ENCODE measurements at places on chromosomes 16 and 17.

DNA sequence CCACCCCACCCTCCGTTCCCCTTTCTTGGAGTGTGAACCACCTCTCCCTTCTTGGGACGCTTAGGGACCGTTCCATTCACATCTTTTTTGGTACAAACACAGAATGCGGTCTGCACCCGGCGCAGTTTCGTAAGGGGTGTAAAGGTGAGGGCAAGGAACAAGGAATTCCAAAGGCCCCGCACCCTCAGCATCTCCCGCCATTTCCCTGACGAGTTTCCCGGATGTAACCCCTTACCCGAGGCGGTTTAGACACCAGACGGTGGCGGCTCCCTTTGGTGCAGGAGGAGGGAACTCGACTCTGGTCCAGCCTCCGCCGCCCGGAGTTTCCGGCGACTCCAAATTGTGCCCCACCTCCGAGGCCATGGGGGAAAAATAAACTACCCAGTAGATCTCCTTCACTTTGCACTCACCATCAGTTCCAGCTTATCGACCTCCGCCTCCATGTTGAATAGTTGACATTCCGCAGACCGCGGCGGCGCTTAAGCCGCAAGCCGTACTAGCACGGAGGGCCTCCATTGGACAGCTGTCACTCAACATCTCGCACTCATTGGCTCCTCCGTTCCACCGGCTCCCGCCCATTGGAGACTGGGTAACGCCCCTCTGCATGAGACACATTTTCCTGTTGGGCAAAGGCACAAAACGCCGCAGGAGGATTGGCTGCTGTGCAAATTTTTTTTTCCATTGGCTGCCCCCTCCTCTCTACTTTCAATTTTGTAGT is at the start of gene SKA2:
Gene SKA2, minus strand, starts transcription at position 466 of the 718 bp plus-strand sequence. Its CDS starts 23 bp downstream, at position 443.
- no peak for DNase-seq

- no peak for DNase-seq
Observed at GRCh38 chr16:27492588-27492979, 57.1 kb downstream of the GTF3C1 start.

DNA sequence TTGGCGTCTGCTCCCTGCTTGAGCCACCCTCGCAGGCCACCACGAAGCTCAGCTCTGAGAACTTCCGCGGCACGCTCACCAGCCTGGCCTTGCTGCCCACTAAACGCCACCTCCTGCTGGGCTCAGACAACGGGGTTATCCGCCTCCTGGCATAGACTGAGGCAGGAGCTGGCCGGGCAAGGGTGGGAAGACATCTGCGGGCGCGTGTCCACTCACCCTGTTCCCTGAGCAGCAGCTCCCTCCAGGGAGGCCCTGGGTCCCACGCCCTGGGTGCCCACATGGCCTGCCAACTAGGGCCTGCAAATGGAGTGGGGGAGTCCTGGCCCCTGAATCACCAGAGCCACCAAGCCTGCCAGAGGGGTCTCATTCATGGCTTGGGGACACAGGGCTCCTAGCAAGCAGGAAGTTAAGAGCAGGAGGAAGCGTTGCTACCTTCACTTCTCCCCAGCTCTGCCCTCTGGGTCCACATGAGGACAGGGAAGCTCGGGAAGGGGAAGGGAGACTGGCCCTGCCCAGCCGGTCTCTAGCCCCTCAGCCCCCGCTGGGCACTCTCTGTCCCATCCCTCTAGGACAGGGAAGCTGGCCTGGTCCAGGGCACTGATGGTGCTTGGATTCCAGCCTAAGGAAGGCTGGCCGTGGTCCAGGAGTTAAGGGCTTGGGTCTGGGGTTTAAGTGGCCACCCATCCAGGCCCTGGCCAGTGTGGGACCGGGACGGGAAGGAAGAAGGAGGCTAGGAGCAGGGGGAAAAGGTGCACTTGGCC is 5.0 kb upstream of the SERPINF2 start:
- no peak for DNase-seq

- DNase-seq, result peak; percentile 60
Observed at GRCh38 chr16:69286941-69287713, 24.0 kb upstream of the VPS4A start.

GRCh38 chr17:38508570-38508950 is 80.3 kb downstream of the ARHGAP23 start:
- DNase-seq, result no peak

DNA sequence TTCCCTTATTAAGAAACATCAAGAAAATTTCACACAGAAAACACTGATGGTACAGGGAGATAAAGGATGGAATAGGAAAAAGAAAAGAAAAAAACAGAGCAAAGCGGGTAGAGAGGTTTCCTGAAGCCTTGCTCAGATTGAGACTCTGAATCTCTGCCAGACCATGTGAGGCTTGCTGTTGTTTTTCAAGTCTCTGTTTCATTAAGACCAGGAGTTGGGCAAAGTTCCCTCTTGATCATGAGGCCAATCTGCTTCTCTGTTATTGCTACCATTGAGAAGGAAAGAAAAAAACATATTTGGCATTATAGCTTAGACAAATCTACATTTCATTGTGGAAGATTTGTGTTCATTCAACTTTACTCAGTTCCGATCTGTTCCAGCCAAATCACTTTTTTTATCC is 201.6 kb upstream of the SOX9 start:
- no peak for DNase-seq

- DNase-seq, result no peak
Observed at GRCh38 chr16:88982286-88983084, 5.5 kb upstream of the CBFA2T3 start.

DNA sequence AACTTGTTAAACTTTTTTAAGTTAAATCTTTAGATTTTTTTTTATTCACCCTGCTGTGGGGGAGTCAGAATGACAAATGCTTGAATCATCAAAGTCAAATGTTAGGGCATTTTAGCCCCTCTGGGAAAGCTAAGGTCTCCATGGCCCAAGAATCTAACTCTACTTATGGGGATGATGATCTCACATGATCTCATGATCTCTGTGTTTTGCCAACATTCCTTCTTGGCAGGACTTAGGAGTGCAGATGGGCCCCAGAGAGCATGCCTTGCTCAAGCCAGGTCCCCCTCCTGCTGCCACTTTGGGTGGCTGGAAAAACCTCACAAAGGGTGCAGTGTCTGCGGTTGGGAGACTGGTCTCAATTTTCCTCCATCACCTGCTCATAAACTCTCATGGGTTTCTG is 108.6 kb downstream of the PRKCB start:
- DNase-seq, result no peak

- DNase-seq, result no peak
Observed at GRCh38 chr17:43373356-43373755, 25.4 kb upstream of the ARL4D start.

All from CD4-positive, alpha-beta T cell treated with Interleukin-6 at 100 ng/mL for 8 hours (primary cell).